ENCODE measurements at places on chromosomes 6 and 20. TPM values are rescaled to one million over a fixed set of nuclear protein-coding genes. Genes with fewer than 3 reads are reported as not detected.

The HLA-DMA gene
- 2.0 TPM for total RNA-seq

The SOBP gene
- total RNA-seq, result 2.5 TPM

The ENPP4 gene
- total RNA-seq, result 6.4 TPM

The RNF182 gene
- total RNA-seq, result 19.1 TPM

The SIM1 gene
- total RNA-seq, result 6.9 TPM

The B3GAT2 gene
- not detected for total RNA-seq

- no peak for DNase-seq
Observed at GRCh38 chr6:11785415-11785773, 6.8 kb upstream of the ADTRP start.

DNA sequence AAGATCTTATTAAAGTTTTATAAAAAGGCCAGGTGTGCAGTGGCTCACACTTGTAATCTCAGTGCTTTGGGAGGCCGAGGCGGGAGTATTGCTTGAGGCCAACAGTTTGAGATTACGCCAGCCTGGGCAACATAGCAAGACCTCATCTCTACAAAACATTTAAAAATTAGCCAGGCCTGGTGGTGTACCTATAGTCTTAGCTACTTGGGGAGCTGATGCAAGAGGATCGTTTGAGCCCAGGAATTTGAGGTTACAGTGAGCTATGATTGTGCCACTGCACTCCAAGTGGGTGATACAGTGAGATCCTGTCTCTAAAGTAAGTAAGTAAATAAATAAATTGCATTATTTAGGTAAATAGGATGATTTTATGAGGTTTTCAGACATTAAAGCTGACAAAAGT is 183.2 kb downstream of the ISM1 start:
- no peak for DNase-seq

- DNase-seq, result no peak
Observed at GRCh38 chr20:62742550-62742949, 33.9 kb downstream of the NTSR1 start.

- DNase-seq, result no peak
Observed at GRCh38 chr6:14974792-14975470, 270.9 kb upstream of the JARID2 start.

GRCh38 chr20:2557873-2558580 is 21.7 kb downstream of the TMC2 start:
- no peak for DNase-seq

GRCh38 chr6:166469426-166469961 is 86.8 kb upstream of the MPC1 start:
- DNase-seq, result no peak

Measured in epithelial cell of proximal tubule (primary cell).